ENCODE measurements at places on chromosomes 1 and 21.

DNA sequence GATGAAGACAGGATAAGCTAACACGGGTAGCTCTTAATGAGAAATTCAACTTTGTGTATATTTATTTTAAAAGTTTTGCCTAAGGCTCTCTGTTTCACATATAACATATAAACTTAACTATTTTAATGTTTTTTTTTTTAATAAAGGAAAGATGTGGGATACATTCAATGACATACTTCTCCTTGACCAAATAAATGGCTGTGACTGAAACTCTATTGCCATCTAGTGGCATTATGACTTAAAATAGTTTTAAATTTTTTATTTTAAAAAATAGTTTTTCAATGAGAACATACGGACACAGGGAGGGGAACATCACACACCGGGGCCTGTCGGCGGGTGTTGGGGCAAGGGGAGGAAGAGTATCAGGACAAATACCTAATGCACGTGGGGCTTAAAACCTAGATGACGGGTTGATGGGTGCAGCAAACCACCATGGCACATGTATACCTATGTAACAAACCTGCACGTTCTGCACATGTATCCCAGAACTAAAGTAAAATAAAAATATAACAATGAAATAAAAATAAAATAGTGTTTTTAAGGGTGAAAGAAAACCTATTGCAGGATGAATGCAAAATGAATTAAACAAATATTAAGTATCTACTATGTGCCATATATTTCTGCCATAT is 83.4 kb downstream of the LYST start:
- ATAC-seq = no peak

DNA sequence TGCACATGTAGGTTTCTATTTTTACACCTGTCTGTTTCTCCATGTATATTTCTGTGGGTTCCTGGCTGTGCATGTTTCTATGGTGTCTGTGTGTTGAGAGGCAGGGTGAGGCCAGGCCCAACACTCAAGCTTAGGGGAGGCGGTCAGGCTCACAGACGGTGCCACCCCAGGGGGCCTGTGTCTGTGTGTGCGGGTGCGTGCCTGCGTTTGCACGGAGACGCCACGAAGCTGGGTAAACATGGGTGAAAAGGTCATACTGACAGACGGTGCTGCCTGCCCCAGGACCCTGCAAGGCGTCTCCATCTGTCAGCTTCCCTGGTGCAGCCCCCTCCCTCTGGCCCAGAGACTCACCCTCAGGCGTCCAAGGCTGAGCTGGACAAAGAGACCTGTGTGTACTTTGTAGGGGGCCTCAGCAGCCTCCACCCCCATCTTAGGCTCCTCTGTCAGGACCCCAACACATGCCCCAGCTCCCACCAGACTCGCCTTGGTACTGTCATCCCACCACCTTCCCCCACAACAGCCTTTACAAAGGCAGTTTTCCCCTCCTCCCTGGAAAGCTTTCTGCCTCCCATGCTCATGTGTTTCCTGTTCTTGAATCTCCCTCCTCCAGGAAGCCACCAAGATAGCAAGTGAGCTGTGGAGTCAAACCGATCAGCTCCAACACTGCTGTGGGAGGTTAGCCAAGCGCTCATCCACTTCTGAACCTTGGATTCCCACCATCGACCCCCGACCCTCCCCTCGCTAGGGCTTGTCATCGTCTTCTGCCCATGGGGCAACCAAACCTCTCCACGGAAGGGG is 34.1 kb downstream of the PTPRF start:
- no peak for ATAC-seq

GRCh38 chr1:79646880-79647279 is 640.4 kb upstream of the ADGRL4 start:
- ATAC-seq = no peak

DNA sequence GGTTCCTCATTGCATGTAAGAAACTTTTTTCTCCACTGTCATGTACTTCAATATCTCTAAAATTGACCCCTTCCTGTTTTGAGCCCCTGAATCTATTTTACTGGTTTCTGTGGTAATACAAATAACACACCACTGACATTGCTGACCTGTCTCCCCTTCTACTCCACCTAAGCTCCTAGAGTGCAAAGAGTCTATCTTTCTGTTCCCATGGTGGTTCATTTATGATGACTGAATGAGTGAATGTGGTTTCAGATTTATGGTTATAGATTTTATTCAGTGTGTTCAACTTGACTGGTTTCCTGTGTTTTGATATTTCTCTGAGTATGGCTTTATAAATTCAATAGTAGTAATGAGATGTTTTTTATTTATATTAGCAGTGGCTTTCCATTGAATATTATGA is 127.7 kb downstream of the MAGI3 start:
- ATAC-seq = no peak

DNA sequence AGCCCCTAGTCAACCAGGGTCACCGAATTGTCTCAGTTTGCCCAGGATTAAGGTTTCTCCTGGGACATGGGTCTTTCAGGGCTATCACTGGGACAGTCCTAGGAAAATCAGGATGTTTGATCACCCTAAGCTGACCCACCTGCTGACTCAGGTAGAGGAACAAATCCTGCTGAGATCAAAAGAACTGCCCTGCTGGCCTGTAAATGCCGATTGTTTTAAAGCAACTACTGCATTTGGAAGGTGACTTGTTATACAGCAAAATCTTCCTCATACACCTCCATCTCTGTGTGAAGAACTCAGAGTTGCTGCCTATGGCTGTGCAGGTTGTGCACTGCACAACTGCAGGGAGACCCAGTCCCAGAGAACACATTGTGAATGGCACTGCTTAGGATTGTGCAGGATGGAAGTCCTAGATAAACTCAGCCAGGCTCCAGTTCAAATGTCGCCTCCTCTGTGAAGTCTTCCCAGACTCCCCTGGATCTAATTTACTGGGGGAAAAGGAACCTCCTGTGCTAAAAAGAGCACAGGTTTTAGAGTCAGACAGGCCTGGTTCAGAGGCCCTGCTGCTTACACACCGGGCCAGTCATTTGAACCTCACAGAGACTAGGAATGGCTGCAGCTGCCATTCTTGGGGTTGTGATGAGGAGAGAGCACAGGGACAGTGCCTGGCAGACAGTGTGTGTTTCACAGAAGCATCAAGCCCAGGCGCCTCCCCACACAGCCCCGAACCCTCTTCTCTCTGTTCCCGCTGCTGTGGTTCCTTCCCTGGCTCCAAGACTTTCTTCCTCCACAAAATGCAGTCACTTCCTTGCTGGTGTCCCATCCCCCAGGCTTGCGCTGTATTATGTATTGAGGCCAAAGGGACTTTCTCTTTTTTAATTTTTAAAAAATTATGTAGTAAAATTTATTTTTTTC is 23.2 kb upstream of the LRP8 start:
- ATAC-seq = no peak

- ATAC-seq = no peak
Observed at GRCh38 chr1:22920026-22920733, 52.5 kb downstream of the LACTBL1 start.

- ATAC-seq = no peak
Observed at GRCh38 chr1:207316141-207316540, 5.3 kb upstream of the CD55 start.

DNA sequence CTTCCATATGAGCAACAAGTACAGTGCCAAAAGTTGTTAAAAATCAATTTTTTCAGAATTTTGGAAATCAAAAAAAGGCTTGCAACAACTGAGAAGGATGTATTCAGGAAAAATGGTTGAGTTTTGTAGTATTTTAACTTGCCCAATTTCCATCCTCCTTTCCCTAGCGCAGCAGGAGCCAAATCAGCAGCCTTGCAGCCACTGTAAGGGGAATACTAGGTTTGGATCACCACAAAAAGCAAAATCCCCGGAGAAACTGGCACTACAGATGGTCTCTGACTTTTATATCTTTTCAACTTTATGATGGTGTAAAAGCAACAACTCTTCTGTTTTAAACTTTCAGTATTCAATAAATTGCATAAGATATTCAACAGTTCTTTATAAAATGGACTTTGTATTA is 17.9 kb downstream of the DBT start:
- no peak for ATAC-seq

GRCh38 chr21:38319781-38320180 is 63.0 kb downstream of the KCNJ15 start:
- ATAC-seq = no peak

DNA sequence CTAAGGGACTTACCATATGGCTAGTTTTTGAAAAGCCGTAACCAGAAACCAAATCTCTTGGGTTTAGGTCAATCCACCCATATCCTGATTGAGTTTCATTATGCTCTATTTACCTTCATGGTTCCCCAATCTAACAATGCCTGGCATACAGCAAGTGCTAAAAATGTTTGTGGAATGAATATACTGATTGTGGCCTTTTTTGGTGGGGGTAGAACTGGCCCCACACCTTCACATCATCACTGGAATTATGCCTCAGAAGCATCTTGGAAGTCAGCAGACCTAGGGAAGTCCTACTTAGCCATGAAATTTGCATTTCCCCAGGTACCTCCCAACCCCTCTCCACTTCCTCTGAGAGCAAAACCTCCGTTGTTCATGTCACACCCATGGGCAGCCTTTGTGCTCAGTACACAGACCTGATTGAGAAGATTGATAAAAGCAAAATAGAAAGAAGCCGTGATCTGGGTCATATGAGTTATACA is 17.8 kb upstream of the SLAMF1 start:
- ATAC-seq = no peak

GRCh38 chr1:94260635-94261387 is 23.4 kb upstream of the ARHGAP29 start:
- no peak for ATAC-seq

DNA sequence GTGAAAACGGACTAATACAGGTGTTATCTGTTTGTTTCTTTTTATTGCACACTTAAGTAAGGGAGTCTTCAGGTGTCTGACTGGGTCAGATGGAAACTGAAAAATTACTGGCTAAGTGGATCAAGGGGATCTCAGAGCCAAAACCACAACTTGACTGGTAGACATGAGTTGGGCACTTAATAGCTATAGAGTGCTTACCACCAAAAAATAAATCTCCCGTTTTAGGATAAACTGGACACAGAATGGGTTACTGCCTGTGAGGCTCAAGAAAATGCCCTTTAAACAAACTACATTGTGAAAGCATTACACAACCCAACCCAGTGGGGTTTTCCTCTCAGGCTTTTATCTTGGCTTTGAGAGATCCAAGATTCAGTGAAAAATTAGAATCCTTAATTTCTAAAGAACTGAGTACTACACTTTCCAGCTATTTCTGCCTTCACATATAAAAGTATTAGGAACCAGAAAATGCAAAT is 134.0 kb upstream of the LYPLAL1 start:
- no peak for ATAC-seq

GRCh38 chr1:205976708-205977401 is 26.3 kb downstream of the RAB7B start:
- no peak for ATAC-seq

DNA sequence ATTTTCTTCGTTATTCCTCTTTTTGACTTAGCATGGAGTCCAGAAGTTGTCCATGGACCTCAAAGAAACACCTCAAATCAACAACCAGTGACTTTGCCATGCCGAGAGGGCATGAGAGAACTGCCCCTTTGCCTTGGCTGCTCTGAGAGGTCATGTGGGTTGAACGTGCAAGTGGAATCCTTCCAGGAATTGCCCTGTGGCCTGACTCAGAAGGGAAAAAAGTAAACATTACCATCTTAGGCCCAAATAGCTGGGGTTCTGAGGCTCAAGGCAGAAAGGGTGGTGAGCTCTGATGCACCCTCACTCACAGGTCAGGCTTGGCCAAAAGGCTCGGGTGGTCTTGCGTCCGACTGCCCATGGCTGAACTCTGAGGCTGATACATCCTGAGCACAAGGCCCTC is 15.1 kb downstream of the STUM start:
- ATAC-seq = no peak

- no peak for ATAC-seq
Observed at GRCh38 chr1:15628003-15628402, 10.7 kb downstream of the DDI2 start.

- no peak for ATAC-seq
Observed at GRCh38 chr1:34928699-34929496, 552 bp downstream of the DLGAP3 start.

- no peak for ATAC-seq
Observed at GRCh38 chr1:44631333-44631646, 43.0 kb downstream of the TMEM53 start.

GRCh38 chr21:38538353-38538752 is 40.1 kb upstream of the ERG start:
- ATAC-seq = no peak

DNA sequence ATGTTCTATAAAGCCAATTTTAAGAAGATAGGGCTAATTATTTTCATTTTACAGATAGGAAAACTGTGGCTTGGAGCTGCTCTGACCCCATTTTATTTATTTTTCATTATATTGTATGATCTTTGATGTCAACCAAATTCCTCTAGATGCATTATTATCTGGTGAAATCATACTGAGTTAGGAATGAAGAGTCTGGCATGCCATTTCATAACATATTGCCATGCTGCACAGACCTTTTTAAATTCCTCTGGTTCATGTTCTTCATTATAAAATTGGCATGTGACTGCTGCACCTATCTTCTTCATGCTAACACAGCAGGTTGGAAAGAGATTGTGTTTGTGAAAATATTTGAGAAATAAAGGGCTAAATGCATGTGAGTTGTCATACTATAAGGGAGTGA is 12.7 kb downstream of the PRRX1 start:
- no peak for ATAC-seq

- ATAC-seq = no peak
Observed at GRCh38 chr21:33937931-33938339, 22.3 kb upstream of the ATP5PO start.

DNA sequence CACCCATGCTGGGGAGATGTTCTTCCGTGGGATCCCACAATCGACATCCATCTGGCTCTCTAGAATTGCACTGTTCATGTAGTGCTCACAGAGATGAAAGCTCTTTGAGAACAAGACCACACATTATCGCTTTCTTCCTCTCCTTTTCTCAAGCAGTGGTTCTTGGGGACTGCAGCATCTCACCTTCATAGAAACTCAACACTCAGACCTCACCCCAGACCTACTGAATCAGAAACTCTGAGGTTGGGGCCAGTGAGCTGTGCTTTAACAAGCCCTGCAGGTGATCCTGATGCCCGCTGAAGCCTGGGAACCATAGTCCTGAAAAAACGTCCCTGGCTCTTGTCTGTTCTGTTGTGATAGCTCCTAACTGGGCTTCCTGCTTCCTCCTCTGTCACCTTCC is 251.3 kb upstream of the FGGY start:
- no peak for ATAC-seq

GRCh38 chr1:155499263-155499662 is 63.3 kb downstream of the ASH1L start:
- ATAC-seq = no peak

- peak; percentile 56 for ATAC-seq
Observed at GRCh38 chr1:112256411-112256810, 139.6 kb upstream of the CTTNBP2NL start.

DNA sequence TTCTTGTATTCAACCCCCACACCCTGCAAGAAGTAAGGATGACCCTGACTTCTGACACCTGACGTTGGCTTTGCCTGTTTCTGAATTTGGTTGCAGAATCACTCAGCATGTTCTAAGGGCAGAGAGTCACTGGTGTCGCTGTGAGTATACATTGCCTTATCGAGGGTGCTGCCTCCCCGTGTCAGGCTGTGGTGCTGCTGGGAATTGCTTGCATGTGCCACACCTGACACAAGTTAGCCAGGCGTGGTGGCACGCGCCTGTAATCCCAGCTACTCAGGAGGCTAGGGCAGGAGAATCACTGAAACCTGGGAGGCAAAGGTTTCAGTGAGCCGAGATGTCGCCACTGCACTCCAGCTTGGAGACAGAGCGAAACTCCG is 45.9 kb downstream of the WDR4 start:
- ATAC-seq = no peak

All from gastroesophageal sphincter (tissue), 4 donors.